Stimulated activated CD4-positive, alpha-beta T cell treated with anti-CD3 and anti-CD28 coated beads, Interleukin-1b, Interleukin-23, amount 100 ng/mL, for 1 hour (primary cell): ENCODE measurements at places on chromosomes 5 and 9.

GRCh38 chr5:23468658-23469057, 38.8 kb upstream of the PRDM9 start:
- DNase-seq: no peak

DNA sequence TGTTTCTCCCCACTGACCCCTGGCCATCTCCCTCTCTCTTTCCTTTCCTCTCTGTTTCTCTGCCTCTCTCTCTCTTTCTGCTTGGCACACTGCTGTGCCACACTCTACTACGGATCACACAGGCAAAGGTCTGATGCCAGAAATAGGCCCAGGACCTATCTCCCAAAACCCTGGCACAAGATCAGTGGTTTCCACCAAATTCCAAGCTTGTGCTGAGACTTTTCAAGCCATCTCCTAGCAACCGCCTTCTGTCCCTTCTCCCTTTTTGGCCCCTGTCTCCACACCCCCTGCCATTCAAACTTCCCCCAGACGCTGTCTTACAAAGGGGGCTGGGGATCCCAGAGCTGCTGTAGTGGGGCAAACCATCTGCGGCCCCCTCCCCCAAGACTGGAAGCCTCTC, 38.5 kb upstream of the RARS1 start:
- DNase-seq: no peak

DNA sequence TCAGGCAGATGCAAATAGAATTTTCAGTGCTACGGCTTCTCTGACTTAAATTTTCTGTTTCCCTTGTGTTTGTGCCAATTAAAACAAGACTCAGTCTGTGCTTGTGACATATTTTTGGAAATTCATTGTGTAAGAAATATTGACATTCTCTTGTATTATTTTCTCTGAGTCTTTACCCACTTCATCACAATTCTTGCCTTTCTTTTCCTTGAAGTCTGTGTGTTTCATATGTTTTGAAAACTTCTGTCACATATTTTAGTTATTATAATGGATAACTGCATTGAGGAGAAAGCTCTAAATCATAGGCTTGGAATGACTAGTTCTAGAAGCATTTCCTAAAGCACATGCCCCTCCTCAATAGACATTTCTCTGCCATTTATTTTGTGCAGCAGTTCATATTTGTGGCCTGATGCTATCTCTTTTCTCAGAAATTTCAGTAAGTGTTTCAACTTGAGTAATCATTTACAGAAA, 206.6 kb downstream of the PALM2AKAP2 start:
- no peak for DNase-seq

DNA sequence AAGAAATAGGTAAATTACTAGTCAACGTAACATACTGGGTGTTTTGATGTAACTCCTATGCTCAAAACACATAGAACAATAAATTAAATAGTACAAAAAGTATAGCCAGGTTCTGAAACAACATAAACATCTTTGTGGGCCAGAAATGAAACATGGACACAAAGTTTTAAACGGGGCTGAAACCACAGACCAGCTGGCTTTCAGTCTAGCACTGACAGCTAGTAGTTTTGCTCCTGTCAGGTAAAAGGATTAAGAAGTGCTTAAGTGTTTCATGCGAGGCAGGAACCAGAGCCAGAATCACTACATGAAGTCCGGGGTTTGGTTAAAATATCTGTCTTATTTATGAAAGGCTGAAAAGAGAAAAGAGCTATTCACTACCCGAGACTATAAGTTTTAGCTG, 19.5 kb downstream of the DCAF10 start:
- no peak for DNase-seq

DNA sequence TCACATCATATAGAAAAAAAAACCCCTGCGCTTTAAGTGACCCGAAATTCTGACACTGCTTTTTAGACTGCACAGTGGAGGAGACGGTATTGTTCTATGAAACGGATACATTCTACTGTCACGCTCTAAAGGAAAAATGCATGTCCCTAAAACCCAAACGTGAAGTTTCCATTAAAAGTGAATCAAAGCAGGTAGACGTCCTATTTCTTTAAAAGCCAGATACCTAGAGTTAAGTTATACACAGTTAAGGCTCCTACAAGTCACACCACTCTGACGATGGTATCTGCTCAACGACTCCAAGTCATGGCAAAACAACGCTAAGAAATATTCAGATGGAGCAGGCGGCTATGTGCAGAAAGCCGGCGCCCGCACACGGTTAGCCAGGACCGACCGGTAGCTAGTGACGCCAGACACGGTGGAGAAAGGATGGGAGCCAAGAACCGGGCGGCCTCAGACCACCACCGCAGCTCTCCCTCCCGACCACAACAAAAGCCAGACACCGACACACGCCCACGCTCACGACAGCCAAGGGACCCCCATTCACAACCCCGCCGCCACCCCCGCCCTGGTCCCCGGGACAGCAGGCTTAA, 734 bp downstream of the SKP1 start:
- no peak for DNase-seq

GRCh38 chr5:147046281-147046680, 167.7 kb upstream of the PPP2R2B start:
- no peak for DNase-seq

DNA sequence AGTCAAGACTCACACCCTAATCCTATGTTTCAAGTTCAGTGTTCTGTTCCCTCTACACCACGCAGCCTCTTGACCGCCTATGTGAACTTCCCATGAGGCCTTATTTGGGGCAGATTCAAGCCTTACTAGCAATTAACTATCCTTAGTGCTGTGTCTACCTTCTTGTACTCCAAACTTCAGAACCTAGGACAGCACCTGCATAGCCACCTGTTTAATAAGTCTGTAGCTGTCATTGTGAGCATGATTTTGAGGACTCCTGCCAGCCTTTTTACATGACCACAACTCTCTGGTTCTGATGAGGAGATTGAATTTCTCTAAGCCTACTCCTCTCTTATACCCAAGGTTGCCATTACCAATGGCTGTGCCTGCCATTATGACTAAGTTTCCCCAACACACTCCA, 50.8 kb upstream of the PCSK1 start:
- no peak for DNase-seq

- no peak for DNase-seq
Measured at GRCh38 chr9:108639696-108640095, 216.1 kb downstream of the ACTL7B start.

- DNase-seq: no peak
Measured at GRCh38 chr5:17769277-17769676, 135.0 kb downstream of the TAF11L14 start.

GRCh38 chr9:39587844-39588499, 232.5 kb downstream of the SPATA31A1 start:
- DNase-seq: no peak

DNA sequence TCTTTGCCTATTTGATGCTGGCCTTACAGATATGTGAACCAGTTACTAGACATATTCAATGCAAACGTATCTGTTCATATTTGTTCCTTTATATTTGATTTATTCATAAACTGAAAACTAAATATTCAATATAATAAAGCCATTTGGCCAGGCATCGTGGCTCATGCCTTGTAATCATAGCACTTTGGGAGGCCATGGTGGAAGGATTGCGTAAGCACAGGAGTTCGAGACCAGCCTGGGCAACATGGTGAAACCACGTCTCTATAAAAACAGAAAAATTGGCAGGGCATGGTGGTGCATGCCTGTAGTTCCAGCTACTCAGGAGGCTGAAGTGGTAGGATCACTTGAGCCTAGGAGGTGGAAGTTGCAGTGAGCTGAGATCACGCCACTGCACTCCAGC, 49.2 kb upstream of the CTNNAL1 start:
- DNase-seq: no peak

GRCh38 chr9:37776328-37776727, 8.5 kb downstream of the EXOSC3 start:
- DNase-seq: no peak

- DNase-seq: no peak
Measured at GRCh38 chr9:127817881-127818434, 15.3 kb downstream of the FPGS start.

DNA sequence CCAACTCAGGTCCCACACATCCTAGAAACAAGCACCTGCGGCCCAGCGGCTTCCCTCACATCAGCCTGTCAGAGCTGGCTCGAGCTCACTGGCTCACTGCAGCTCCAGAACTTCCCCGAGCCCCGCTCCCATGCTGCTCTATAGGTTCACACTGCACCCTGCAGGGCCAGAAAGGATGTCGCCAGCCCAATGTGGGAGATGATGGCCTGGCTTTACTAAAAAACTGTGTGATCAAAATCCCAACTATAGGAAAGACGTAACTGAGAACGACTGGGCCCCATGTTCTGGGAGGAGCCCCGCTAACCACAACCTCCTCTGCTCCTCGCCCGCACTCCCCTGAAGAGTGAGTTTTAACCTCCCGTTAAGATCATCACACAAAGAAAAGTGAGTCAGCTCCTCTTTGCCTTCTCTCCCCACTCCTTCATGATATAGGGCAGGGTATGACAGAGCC, 4.6 kb downstream of the SURF4 start:
- DNase-seq: peak; percentile 44

GRCh38 chr9:138123086-138123485, 245.5 kb downstream of the CACNA1B start:
- no peak for DNase-seq

- DNase-seq: no peak
Measured at GRCh38 chr5:6448622-6449464, at the start of gene UBE2QL1. Gene UBE2QL1 (plus strand): TSS chr5:6448859. CDS start chr5:6448894, 35 bp downstream.

DNA sequence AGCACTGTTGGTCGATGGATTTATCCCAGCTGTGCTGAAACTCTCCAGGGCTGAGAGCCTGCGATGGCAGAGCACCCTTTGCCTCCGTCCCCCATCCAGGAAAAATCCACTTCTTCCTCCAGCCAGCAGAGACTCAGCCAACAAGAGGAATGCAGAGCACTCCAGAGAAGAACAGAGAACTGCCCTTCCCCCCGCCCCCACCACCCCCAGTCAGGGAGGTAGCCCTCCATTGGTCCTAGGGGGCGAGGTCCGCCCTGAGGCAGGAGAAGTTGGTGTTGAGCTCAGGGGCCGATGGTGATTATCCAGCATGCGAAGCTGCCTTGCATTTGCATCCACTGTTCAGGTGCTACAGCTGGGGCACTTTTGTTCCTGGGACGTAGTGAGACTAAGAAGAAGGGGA, 9.0 kb downstream of the TLX3 start:
- DNase-seq: no peak

DNA sequence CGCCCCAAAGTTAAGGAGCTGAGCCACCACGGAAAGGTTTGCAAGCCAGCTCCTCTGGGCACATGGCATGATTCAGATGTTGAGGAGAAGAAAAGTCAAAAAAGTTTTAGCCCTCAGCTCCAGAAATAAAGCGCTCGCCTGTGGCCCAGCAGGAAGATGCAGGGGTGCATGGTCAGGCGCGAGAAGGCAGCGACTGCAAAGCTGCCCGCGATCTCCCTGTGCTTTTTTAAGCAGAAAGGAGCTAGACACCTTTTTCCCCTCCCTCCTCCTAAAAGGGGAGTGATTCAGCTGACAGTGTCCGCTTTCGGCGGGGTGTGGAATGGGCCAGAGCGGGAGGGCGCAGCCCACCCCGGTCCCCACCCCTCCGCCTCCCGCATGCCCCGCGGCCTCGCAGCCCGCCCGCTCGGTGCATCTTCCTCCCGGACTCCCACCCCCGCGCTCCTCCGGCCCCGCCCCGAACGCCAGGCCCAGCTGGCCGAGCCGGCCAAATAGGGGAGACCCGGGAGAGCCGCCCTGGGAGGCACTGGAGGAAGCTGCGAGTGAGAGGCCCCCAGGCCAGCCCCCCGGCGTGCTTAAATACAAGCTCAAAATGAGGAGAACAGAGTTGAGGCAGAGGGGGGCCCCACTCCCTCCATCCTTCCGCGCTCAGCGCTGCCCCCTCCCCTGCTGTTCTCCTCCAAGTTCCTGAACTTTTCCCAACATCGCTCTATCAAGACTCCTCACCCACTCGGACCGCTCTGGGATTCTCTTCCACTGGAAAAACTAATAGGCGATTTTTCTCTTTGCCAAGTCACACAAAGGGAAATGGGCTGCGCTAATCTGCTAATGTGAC, at the start of gene ADAMTS12:
Gene ADAMTS12 (minus strand): TSS at position 203 of the 832 bp plus-strand sequence. CDS start 134 bp downstream, at position 69.
- DNase-seq: no peak

- no peak for DNase-seq
Measured at GRCh38 chr9:134689321-134690181, 47.9 kb downstream of the COL5A1 start.

GRCh38 chr5:124056326-124056990, 544.5 kb downstream of the CSNK1G3 start:
- no peak for DNase-seq

- DNase-seq: no peak
Measured at GRCh38 chr5:72746736-72747135, 69.7 kb upstream of the TNPO1 start.

DNA sequence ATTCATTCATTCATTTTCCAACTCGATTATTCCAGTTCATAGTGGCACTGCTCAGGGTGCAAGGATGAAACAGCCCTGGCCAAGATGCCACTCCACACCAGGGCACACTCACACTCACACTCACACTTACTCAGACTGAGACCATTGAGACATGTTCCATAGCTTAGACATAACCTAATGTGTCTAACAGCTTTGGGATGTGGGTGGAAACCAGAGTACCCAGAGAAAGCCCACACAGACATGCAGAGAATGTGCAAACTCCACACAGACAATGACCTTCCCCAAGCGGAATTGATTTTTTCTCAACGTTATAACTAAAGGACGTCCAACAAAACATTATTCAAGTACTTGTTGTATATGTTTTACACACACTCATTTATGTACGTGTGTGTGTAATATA, 1363.5 kb downstream of the EFNA5 start:
- no peak for DNase-seq

GRCh38 chr5:33755231-33755630, 136.6 kb downstream of the ADAMTS12 start:
- DNase-seq: no peak

GRCh38 chr9:136043441-136043991, 51.6 kb downstream of the NACC2 start:
- DNase-seq: no peak

DNA sequence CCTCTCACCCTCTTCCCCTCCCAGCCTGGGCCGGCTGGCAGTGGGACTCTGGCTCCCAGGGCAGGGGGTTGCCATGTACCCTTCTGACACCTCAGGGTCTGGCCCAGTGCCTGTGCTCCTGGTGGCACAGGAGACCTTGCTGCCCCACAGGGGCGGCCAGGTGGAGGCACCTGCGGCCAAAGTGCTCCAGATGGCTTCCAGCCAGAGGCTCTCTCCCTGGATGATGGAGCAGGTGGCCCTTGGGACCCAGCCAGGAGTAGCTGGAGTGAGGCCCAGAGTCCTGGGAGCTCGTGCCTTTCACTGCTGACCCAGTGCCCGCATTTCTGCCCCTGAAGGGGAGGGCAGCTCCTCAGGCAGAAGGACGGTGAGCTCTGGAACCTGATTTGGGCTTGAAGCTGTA, 87.3 kb downstream of the NTNG2 start:
- no peak for DNase-seq

DNA sequence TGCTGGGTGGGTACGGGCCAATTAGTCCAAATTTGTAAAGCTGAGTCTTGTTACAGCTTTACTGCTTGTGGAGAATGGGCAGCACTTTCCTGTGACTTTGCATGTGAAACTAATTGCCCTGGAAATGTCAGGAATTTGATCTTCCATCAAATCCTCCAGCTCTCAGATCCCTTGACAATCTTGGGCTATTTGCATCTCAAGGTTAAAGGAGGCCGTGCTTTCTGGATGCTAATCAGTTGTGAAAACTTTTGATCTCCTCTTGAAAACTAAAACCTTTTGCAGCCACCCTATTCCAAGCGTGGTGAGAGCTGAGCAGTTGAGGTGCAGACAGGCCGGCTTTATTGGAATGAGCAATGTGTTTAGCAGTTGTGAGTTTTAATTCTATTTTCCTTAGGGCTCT, 68.0 kb upstream of the CLINT1 start:
- no peak for DNase-seq
